ENCODE measurements at places on chromosomes 12 and 14. TPM values are rescaled to one million over a fixed set of nuclear protein-coding genes. Genes with fewer than 3 reads are reported as not detected.

Gene EML1
- total RNA-seq, result 28.3 TPM

Gene CMA1
- total RNA-seq, result not detected

DNA sequence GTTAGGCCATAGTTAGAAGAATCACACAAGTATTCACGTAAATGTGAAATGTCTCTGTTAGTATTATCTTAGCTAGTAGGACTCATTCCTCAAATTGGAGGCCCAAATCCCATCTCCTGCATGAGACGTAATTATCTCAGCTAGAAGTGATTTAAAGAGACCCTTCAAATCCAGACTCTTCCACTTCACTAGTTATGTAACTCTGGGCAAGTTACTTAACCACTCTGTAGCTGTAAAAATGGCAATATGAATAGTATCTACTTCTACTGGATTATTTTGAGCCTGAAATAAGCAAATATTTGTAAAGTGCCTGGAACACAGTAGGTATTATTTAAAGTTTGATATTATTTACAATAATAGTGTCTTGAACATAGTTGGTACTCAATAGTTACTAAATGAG lies 28.4 kb upstream of the CDKL1 start:
- H3K4me3 ChIP-seq, result no peak overlapping the region
- H3K27me3 ChIP-seq, result no peaks in the 10 kb centered on the region
- H3K27ac ChIP-seq, result no peak overlapping the region

DNA sequence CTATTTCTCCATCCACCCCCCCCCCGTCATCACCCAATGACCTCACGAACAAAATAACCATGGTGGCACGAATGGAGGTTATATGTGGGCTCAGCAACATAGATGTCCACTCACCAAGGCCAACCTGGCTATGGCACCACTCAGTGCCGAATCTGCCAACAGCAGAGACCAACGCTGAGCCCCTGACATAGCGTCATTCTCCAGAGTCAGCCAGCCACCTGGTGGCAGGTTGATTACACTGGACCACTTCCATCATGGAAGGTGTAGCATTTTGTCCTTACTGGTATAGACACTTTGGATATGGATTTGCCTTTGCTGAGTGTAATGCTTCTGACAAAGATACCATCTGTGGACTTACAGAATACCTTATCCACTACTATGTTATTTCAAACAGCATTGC lies 24.2 kb upstream of the DYRK2 start:
- no peak overlapping the region for H3K27ac ChIP-seq
- no peak overlapping the region for H3K4me3 ChIP-seq
- H3K27me3 ChIP-seq, result no peaks in the 10 kb centered on the region
- DNase-seq, result no peak
- no peaks in the 10 kb centered on the region for H3K4me1 ChIP-seq

DNA sequence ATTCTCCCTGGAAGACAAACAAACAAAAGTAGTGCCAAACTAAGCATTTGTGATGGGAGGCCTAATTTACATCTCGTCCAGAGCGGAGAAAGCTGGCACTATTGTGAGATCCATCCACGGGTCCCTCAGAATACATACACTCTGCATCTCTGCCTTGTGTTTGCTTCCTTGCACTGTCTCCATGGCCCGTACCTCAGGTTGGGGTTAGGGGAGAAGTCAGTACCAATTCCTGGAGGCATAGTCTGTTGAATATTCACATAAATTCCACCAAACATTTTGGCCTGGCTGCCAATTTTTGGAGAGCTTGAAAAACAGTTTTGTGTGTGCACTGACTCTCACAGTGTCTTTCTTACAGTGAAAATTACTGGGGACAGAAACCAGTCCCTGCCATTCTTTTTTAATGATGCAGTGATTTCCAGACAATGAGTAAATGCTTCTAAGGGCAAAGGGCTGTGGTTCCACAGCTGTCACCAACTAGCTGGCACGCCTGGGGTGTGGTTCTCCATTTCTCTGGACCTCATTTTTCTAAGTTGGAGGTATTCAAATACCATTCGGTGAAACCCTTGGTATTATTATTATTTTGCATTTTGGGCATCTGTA lies 119.7 kb upstream of the HIF1A start:
- H3K27me3 ChIP-seq, result no peaks in the 10 kb centered on the region
- no peak overlapping the region for H3K27ac ChIP-seq
- no peak for DNase-seq
- no peaks in the 10 kb centered on the region for H3K36me3 ChIP-seq
- H3K4me3 ChIP-seq, result no peak overlapping the region

Gene LACRT
- not detected for total RNA-seq

Gene CLMN
- 4.7 TPM for total RNA-seq

DNA sequence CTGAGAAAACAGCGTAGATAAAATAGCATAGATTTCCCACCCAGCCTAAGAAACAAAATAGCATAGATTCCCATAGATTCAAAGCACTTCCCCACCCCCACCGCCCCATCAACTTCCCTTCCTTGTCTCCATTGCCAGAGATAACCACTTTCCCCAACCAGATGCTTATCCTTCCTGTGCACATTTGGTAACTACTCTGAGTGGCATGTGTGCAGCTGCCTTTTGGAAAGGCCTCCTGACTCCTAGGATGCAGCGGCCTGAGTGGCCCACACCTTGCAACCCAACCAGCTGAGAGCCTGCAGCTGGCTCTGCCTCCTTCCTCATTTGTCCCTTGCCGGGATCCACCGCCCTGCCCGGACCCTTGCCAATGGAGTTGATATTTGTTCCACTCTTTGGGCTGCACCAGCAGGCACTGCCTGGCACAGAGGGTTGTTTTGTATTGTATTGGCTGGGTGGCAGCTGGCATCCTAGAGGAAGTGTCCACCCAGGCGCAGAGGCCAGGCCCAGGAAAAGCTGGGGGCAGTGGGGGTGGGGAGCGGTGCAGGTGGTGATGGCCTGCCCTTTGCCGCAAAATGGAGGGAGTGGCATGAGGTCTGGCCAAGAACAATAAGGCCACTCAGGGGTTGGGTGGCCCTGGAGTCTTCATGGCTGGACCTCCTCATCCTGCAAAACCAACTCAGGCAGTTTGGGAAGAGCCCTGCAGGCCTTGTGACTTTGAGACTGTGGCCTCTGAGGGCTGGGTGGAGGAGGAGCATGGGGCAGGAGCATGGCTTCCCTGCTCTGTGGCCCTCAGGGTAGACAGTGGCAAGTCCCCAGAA lies 4.9 kb downstream of the SLC48A1 start:
- peaks cover 15% of the 10 kb centered on the region for H3K36me3 ChIP-seq
- no peaks in the 10 kb centered on the region for H3K27me3 ChIP-seq
- H3K4me1 ChIP-seq, result peaks cover 56% of the 10 kb centered on the region
- no peak overlapping the region for H3K4me3 ChIP-seq
- no peak for DNase-seq

DNA sequence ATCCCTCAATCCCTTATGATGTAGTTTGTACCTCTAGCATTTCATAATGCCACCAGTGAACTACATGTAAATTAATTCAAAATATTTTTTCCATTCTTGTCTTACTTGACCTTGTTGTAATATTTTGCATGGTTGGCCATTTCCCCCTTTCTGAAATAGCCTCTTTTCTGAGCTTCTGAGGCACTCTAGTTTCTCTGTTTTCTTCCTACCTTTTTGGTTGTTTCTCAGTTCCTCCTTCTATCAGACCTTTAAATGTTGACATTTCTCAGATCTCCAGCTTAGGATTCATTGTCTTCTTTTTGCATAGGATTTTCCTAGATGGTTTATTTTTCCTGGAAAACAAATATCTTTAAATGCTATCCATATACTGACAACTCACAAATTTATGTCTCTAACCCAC lies 9.8 kb upstream of the RMST start:
- H3K4me3 ChIP-seq, result no peak overlapping the region
- no peak overlapping the region for H3K27ac ChIP-seq
- DNase-seq, result no peak
- H3K36me3 ChIP-seq, result no peaks in the 10 kb centered on the region
- H3K27me3 ChIP-seq, result no peaks in the 10 kb centered on the region
- no peaks in the 10 kb centered on the region for H3K4me1 ChIP-seq

Gene C12orf54
- total RNA-seq, result not detected

DNA sequence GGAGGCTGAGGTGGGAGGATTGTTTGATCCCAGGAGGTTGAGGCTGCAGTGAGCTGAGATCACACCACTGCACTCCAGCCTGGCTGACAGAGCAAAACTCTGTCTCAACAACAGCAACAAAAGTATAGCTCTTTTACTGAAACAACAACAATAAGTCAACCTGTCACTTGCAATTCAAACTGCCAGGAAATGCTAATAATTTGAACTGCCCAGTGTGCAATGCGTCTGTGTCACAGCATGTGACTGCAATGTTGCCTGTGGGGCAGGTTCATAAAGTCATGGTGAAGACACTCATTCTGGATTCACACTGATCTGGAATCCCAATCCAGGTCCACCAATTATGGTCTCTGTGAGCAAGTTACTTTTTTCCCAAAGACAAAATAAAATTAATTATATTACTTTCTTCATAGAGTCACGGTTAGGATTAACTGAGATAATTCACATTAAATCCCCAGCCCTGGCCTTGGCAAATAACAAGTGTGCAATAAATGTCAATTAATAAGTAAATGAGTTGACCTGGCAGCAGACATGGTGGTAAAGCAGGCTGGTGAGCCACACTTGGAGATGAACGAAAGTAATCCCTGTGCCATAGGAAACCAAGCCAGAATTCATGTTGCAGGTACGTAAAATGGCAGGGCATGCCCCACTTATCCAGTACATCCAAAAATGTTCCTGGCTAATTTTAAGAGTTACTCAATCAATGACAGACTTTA lies 89.1 kb upstream of the CPSF6 start:
- no peaks in the 10 kb centered on the region for H3K4me1 ChIP-seq
- peaks cover 1% of the 10 kb centered on the region for H3K27me3 ChIP-seq
- H3K4me3 ChIP-seq, result no peak overlapping the region
- H3K36me3 ChIP-seq, result no peaks in the 10 kb centered on the region
- no peak overlapping the region for H3K27ac ChIP-seq

- no peak for DNase-seq
- H3K27ac ChIP-seq, result no peak overlapping the region
- peaks cover 3% of the 10 kb centered on the region for H3K4me1 ChIP-seq
- no peaks in the 10 kb centered on the region for H3K27me3 ChIP-seq
Observed at GRCh38 chr12:110530511-110530910, 28.4 kb downstream of the RAD9B start.

- no peaks in the 10 kb centered on the region for H3K36me3 ChIP-seq
- H3K4me1 ChIP-seq, result no peaks in the 10 kb centered on the region
- no peak for DNase-seq
Observed at GRCh38 chr14:77058117-77058516, 29.6 kb upstream of the IRF2BPL start.
